ENCODE measurements at places on chromosomes 2 and 18.

DNA sequence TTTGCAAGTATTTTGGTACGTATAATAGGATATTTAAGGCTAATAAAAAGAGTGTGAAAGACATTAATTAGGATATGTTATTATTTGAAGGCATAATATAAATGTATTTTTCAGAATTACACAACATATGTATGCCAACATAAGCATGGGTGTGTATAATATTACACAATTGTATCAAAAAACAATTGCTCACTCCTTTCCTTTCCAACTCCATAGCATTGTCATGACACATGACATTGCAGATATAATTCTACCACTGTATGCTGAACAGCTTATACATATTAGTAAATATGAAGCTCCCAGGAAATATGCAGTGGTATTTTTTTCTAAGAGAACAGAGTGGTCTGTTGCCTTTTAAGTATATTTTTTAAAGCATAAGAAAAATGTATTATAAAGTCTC lies 593.1 kb downstream of the TMX3 start:
- DNase-seq, result no peak

DNA sequence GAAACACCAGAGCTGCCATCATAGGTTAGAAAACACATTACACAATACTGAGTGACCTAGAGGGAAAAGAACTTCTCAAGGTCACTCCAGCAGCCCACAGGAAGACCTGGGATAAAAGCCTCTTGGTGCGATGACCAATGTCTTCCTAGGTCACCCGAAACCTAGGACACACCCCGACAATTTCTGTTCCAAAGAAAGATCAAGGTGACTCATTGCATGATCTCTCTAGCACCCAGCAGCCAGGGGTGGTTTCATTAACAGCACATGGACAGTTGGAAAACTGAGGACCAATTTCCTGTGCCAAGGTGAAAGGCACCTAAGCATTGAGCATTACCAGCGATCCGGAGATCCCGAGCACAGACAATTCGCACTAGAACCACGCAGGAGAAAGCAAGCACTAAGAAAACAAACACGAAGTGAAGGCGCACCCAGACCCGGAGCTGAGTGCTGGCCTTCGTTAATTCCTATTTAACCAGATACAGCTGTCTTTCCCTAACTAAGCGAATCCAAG lies 1.5 kb downstream of the CACNB4 start:
- no peak for DNase-seq

- no peak for DNase-seq
Observed at GRCh38 chr2:39018638-39019037, 102.2 kb downstream of the SOS1 start.

DNA sequence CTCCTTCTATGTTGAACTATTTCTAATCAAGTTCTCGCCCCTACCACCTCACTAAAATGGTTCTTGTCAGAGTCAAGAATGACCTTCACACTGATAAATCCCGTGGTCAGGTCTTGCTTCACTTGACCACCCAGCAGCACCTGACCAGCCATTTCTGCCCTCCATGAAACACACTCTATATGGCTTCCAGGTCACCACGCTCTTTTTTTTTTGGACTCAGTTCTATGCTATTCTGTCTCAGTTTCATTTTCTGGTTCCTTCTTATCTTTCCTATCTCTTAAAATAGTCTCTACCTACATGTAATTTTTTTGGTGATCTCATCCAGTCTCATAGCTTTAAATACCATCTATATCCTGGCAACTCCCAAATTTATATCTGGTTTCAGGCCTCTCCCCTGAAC lies 11.4 kb downstream of the EIF2AK3 start:
- no peak for DNase-seq

Measured in suppressor macrophage (primary cell).